Uterus (tissue), 4 donors: ENCODE measurements at places on chromosomes 12 and 14.
A peak's percentile ranks its signal among the peaks of the same experiment; 100 is the strongest.

DNA sequence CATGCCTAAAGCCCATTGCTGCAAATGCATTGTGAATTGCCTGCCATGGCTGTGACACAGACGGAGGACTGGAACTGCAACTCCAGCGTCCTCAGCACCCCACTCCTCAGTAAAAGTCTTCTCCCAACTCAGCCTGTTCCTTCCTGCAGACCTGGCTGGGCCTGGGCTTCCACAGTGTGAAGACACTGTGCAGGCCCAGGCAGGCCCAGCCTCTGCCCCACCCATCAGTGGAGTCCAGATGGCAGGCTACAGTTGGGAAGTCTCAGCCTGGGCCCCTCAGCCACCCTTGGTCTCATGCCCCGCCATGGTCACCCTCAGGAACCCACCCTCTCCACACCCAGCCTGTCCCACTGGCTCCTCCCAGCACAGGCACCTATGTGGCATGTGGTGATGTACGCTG lies 22.0 kb downstream of the VSX2 start:
- no peak for DNase-seq

- no peak for DNase-seq
Observed at GRCh38 chr14:33539918-33540357, 410.9 kb downstream of the EGLN3 start.

- DNase-seq, result no peak
Observed at GRCh38 chr14:55388160-55388559, 23.5 kb downstream of the ATG14 start.

GRCh38 chr14:23248601-23249000 lies 10.9 kb downstream of the RNF212B start:
- no peak for DNase-seq

GRCh38 chr12:78963439-78964227 lies 99.1 kb downstream of the SYT1 start:
- DNase-seq, result no peak

- no peak for DNase-seq
Observed at GRCh38 chr14:55245657-55246268, 25.5 kb upstream of the FBXO34 start.

DNA sequence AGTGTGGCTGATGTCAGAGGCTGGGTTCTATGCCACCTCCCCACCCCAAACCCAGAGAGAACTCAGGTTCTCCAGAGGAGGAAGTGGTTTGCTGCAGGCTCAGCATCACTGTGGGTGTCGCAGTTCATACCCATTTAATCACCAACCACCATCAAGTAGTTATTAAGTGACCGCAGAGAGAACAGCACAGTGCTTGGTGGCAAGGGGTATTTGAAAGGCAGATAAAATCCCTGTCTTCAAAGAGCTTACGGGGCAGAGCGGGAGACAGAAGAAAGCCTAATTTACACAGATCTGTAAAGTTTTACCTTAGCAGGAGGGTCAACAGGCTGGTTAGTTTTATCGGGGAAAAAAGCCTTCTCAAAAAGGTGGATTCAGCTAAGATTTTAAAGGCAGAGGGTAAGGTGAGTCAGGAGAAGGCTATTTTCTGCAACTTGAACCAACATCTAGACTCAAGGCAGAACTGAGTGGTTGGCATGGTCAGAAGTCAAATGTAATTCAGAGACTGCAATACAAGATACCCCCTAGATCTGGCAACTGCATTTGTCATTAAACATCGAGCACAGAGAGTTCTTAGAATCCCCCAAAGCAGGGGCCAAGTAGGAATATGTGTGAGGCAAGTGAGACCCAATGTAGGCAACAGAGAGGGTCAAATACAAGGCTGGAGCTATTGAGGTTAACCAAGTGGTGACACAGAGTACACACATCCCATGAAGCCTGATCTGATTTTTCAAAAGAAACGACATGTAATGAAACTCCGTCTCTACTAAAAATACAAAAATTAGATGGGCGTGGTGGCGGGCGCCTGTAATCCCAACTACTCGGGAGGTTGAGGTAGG lies 13.2 kb downstream of the PXN start:
- no peak for DNase-seq

DNA sequence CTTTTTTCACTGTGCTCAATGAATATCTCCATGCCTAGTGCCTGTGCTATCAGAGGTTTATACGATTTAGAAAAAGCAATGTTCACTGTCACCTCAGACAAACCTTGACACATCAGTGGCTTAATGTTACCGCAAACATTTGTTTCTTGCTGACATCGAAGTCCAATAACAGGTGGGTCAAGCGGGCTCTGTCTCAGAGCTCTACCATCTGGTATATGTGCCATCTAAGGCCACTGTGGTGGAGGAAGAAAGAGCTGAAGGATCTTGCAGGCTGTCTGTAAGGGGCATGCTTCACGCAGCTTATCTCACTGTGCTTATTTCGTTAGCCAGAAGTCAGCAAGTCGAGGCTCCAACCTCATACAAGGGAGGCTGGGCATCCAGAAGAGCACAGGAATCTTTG lies 189.5 kb upstream of the NTF3 start:
- no peak for DNase-seq

- peak; percentile 23 for DNase-seq
Observed at GRCh38 chr12:76927170-76927784, 48.5 kb upstream of the CSRP2 start.

DNA sequence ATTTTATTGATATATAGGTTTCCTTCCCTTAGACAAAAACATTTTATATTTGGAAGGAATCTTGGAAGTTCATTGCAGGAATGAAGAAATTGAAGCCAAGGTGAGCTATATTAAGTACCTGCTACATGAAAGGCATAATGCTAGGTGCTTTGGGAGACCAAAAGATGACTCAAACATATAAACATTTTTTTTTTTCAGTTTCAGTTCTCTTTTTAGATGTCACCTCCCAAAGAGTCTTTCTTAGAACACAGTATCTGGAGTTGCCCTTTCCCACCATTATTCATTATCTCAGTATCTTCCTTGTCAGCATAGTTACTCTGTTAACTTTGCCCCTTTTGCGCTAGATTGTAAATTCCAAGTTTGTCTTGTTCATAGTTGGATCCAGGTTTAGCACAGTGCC lies 1.1 kb downstream of the LIN52 start:
- DNase-seq, result no peak

DNA sequence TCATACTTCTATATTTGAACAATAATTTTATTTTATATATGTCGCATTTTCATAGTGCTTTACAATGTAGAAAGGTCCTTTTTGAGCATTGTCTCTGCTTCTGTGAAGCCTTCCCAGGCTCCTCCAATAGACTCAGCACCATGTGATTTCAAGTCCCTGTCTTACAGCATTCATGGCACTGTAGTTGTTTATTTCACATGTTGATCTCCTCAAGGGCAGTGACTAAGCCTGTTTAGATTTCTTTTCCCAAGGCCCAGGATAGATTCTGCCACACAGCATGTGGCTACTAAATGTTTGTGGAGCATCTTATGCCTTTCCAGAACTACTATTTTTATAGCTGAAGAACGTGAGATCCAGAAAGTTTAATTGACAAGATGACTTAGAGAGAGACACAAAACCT lies 391.7 kb downstream of the TMEM117 start:
- no peak for DNase-seq

- no peak for DNase-seq
Observed at GRCh38 chr14:92409043-92409442, 86.1 kb downstream of the SLC24A4 start.

DNA sequence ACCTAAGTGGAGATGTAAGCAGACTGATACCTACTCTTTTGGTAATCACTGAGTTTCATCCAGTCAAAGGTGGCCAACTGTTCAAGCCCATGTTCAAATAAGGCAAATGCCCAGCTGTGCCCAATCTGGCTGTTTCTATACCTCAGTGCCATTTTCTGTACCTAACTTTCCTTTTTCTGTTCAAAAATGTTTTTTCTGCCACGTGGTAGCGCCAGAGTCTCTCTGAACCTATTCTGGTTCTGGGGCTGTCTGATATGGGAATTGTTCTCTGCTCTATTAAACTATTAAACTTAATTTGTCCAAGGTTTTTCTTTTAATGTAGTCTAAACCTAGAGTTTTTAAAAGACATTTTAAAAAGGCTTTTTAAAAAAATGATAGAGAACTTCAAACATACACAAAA lies 391.2 kb downstream of the NOVA1 start:
- no peak for DNase-seq

DNA sequence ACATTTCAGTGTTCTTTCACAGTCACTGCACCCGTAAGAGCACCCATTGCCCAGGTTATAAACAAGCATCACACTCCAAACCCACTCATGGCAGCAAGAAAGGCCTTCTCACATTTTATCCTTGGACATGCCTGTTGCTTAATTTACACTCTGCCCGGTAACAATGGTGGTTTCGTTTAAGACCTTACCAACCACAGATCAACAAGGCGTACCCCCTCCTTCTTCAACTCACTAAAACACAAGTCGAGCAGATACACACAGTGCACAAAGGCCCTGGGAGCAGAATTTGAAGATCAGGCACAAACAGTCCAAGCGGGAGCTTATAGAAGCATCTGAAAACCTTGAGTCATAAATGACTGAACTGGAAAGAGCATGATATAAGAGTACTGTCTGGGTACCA lies 98.1 kb downstream of the GALC start:
- DNase-seq, result no peak

DNA sequence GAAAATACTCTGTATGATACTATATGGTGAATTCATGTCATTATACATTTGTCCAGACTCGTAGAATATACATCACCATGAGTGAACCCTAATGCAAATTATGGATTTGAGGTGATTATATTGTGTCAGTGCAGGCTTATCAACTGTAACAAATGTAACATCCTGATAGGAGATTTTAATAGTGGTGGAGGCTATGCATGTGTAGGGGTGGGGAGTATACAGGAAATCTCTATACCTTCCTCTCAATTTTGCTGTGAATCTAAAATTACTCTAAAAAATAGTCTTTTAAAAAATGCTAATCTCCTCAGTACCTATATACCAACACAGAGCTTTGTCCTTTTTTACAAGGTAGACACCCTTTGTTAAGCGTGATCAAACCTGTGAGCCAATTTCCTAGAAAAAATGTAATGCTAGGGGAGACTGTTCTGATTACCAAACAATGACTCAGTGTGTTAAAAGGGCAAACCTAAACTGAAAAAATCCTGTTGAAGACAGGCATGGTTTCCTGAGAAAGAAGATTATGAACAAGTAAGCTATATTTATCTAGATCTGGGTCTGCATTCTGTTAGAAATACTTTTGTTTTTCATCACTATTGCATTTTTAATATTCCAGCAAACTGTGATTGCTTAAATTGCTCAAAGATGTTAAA lies 170.9 kb downstream of the DUSP6 start:
- DNase-seq, result no peak

GRCh38 chr12:104182621-104183378 lies 32.8 kb upstream of the TXNRD1 start:
- no peak for DNase-seq

DNA sequence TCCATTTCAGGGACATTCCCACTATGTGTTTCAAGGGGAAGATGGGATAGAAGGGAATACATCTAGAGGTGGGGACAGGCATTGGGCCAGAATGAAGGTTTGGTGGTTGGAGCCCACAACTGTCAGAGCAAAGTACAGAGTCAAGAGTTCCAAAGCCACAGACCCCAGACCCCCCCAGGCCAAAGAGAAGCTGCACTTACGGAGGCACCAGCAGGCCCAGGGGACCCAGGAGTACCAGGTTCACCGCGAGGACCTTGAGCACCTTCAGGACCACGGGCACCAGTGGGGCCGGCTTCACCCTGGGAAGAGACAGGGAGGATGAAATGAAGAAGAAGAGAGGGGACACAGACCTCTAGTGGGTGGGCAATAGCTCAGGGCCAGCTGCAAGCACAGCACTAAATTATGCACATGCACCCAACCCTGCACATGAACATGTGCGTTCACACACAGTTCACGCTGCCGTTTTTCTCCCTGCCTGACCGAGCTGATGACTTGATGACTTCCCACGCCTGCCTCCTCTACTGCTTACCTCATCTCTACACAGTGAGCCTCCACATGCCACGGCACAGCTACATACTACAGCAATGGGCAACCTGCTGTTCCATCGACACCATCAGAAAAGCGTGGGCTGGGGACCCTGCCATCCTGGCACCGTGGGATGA lies 16.7 kb downstream of the COL2A1 start:
- DNase-seq, result no peak

GRCh38 chr12:57124261-57124877 lies 3.9 kb upstream of the LRP1 start:
- DNase-seq, result peak; percentile 79

GRCh38 chr14:54550514-54550913 lies 16.4 kb upstream of the SAMD4A start:
- no peak for DNase-seq

- DNase-seq, result no peak
Observed at GRCh38 chr12:46459861-46460545, 87.4 kb upstream of the SLC38A2 start.

DNA sequence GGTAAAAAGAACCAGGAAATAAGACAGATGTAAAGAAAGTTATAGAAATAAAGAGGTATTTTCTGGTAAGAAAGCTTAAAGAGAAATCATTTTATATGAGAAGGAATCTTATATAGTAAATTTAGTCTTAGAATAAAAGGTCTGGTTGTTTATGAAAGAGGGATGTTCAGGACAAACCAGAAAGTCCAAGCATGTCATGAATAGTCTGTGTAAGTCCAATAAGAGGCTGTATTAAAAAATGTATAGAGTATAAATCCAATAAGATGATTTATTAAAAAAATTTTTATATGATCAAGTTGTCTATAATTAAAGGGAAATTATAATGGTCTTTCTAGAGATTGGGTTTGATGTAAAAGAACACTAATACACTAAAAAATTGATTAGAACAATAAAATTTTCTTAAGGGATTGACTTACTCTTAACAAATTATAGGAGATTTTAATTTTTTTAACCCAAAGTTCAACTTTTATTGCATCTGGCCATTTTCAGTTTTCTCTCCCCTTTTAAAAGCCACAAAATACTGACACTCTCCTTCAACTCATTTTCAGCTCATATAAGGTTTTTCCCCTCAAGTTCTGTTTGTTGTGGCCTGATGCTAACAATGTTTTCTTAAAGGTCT lies 35.1 kb downstream of the ST8SIA1 start:
- no peak for DNase-seq

- DNase-seq, result no peak
Observed at GRCh38 chr12:24861766-24862540, 86.9 kb downstream of the BCAT1 start.

DNA sequence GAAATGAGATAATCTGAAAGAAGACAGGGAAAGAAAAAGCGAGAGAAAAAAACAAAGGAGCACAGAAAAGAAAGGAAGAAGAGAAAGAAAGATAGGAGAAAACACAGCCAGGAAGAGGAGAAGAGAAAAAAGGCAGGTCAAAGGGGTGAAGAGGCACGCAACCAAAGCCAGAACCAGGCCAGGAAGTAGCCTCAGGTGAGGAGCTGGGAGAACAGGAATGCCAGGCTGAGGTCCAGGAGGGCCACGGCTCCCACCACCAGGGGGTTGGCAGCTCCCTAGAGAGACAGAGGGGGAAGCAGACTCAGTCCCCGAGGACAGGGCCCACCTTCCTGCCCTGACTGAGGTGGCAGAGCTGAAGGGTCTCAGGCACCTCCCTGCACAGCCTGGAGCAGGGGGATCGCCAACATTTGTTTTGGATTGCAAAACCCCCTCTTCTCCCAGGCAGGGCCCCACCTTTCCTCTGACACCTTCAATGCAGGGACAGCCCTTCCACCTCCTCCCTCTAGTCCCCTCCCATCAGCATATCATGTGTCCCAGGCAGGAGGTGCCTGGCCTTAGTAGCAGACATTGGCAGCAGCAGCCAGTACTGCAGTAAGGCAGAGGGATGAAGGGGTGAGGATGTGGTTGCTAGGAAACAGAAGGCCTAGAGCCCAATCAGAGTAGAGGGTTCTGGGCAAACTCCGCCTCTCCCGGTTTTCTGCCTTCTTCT lies 2.0 kb upstream of the AP1G2 start:
- DNase-seq, result no peak

GRCh38 chr12:76530516-76530915 lies 29.1 kb downstream of the OSBPL8 start:
- no peak for DNase-seq
